Activated CD8-positive, alpha-beta memory T cell treated with anti-CD3 and anti-CD28 coated beads, Interleukin-2, amount 50 U/mL, for 48 hours (primary cell): ENCODE measurements at places on chromosomes 1 and 21.

DNA sequence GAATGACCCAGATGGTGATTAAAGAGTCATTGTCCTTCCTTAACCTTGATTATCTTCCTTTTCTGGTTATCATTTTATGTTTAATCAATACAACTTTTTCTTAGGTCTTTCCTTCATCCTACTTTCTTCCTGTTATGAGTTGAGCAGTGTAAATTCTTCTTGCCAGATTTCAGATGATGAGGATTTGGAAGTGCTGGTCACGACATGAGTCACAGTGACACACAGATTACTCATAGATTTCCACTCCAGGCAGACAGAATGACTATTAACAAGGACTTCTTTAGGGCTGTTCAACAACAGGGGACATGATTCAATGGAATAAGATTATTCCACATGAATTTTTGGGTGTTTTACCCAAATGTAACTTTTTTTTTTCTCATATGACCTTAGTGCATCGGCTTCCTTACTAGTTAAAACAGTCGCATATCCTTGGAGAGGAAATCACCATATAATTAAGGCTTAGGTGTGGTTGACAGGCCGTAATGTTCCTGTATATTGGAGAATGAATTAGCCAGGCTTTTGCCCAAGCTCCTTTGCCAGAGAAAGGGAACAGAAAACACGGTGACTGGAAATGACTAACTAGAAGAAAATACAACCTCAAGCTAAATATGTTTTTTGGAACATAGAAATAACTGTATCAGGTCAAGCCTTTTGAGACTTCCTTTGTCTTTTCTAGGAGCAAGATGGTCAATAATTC lies 44.2 kb downstream of the PRRX1 start:
- DNase-seq, result no peak

GRCh38 chr1:240031009-240031408 lies 60.7 kb upstream of the FMN2 start:
- DNase-seq, result no peak

DNA sequence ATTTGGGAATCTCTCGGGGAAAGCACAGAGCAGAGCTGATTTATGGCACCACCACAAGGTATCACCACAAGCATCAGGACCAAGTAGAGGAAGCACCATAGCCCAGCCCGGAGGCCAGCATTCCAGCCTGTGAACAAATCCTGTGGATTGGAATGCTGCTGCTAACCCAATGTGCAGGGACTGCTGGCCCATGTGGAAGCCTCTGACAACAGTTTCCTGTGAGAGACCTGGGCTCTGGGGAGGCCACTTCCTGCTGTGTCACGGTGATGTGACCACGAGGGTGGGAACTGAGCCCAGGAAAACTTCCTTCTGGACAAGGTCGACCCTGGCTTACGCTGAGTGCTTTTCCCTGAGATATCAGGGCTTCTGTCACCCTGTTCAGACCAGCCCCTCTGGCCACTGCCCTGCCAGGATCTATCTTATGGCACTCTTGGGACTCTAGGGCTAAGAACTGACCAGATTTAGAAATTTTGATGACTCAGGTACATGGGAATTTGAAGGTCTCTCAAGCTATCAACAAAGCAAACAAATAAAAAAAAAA lies 88.3 kb upstream of the NGF start:
- no peak for DNase-seq

GRCh38 chr1:203598752-203599151 lies 27.9 kb upstream of the ATP2B4 start:
- no peak for DNase-seq
